Suprapubic skin (tissue), 4 donors: ENCODE measurements at places on chromosomes 3 and 15.

DNA sequence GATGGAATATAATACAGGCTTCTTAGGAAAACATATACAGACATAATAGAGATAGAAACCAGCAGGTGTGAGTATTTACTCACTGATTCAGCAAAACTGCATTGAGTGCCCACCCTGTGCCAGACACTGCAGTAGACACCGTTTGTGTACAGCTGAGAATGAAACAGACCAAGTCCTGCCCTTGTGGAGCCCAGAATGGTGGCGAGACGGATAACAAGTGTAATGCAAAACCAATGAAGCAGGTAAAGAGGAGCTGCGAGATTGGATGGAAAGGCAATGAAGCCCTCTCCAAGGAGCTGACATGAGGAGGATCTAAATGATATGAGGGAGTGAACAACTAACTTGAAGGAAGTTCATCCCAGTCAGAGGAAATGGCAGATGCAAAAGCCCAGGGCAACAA, 256.4 kb downstream of the MEX3B start:
- peak; percentile 11 for DNase-seq

DNA sequence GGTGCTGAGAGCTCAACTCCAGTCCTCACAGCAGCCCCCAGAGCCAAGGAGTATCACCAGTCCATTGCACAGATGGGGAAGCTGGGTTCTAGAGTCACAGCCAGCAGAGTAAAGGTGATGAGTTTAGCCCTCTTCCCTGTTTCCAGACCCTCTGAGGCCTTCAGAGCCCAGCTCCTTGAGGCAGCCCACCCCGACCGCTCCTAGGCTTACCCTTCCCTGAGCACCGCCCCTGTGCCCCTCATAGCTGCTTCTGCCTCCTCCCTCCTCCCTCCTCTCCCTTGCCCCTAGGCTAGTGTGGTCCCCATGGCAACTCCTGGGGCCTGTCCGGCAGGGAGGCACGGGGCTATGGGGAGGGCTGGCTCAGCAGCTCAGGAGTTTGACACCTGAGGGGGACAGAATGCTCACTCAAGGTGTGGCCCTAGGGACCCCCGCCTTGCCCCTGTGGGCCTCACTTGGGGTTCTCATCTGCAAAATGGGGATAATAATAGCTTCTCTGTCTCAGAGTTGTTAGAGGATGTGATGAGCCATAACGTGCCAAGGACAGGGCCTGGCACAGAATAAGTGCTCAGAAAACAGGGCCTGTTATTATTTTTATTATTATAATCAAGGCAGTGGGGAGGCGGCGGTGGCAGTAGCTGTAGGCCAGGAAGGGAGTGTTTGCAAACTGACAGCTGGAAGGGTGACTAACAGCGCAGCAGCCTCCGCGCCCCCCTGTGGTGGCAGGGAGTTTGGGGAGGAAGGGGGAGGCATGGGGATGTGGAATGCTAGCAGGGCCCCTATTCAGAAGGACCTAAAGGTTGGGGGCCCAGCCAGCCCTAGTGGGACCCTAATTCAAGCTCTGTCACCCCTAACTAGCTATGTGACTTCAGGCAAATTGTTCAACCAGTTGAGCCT, 11.5 kb downstream of the CSK start:
- no peak for DNase-seq

- DNase-seq, result peak; percentile 72
These were observed 45.2 kb downstream of the ZNF385D start for GRCh38 chr3:21705769-21706168.

DNA sequence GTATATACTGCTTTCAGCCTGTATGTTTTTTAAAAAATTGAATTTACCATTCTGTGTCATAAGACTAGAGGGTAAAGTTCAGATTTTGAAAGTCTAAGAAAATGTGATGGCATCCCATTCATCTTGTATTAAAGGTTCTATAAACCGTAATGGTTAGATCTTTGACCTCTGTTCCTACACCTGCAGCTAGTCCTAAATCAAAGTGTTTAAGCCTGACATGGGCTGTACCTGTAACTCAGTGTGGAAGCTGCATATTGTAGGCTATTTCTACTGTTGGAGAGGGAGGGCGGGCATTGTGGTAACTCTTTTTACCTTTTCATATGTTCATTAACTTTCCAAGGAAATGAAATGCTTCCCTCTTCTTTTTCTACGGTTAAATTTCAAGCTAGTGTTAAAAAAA, 53.9 kb downstream of the ARHGEF26 start:
- DNase-seq, result no peak

DNA sequence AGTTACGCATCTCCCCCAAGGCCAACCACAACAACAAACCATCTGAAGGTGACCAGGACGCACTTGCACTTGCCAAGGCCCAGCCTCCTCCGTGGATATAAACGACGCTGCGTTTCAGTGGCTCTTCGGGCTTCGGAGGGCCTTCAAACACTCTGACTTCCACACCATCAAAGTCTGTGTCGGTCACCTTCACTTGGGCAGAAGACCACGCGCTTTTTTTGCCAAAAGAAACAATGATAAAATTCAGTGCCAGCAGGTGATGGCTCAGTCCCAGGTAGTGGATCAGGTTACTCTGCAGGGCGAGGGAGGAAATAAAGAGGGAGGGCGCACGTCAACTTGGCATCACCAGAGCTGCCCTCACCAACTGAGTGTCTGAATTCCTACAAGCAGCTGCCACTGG, 63.0 kb downstream of the NCEH1 start:
- DNase-seq, result no peak

GRCh38 chr3:88019024-88019423, 39.8 kb downstream of the CGGBP1 start:
- no peak for DNase-seq

DNA sequence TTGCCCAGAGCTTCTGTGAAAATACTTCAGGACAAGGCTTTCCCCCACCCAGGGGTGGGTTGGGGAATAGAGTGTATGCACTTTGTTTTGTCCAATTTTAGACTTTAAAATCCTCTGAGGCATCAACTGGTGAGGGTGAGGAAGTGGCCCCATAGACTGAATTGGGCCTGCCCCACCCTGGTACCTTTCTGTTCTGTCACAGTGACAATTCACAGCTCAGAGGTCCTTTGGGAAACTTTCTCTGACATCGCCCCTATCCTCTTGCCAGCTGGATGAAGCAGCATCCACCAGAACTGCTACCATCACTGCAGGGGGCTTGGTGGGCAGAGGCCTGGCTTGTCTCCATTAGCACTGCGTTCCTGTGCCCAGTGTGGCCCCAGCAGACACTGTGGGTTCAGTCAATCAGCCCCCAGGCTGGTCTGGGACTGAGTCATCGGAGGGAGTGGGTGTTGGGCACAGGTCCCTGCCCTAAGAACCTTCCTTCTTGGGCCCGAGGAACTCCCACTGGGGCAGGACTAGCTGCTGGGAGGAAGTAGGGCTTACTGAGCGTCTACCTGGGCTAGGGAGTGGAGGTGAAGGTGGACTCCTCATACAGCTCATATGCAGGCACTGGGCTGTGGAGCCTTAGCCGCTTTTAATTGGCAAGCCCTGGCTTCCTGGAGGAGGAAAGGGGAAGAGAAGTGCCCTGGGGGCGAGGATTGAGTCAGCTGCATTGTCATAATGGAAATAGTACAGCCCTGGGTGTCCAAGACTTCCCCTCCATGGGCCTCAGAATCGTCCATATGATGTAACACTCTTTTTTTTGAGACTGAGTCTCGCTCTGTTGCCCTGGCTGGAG, 1.5 kb upstream of the PPM1M start:
- DNase-seq, result peak; percentile 76
